IPS DF 6.9 (cell line): ENCODE measurements at places on chromosomes 2 and 18.

DNA sequence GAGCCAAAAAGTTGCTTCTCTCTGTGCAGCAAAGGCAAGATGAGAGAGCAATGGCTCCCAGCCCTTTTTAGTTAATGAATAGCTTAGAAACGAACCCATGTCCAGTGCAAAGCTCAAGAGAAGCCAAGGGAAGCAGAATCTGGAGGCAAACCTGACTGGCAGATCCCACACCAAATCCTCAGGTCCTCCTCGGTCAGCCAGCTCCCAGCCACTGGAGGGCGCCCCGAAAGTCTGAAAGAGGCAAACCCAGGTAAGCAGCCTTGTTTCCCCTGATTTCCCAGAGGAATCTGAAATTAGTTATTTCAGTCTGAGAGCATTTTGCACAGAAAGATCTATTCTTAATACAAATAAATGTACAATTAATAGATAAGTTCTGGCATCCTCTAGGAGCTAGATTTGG lies 71.3 kb upstream of the PID1 start:
- peak; percentile 27 for DNase-seq

DNA sequence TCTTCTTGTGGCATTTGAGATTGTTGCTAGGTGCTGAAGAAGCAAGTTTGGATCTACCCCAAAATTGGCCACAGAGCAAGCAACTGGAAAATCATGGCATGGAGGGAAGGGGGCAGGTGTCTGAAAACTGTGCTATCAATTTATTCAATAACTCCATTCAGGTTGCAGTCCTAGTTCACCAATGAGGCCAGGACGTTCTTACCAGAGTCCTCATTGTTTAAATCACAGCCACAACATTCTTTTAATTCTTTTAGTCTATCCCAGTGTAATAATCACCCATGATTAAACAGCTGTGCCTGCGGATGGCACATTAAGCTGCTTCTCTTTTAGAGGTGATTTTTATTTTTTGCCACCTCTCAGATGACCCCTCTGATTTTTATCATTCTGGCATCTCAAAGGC lies 103.5 kb downstream of the ANKRD44 start:
- DNase-seq = no peak

DNA sequence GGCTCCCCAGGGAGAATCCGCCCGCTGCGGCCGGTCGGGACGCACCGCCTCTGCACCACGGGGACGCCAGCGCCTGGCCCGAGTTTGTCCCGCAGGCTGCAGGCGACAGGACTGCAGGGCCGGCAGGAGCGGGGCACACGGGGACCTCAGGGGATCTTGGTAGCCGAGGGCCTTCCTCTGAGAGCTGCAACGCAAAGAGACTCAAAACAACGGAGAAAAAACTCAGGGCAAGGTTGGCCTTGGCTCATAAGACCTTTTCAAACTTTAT lies 79.7 kb downstream of the ARHGEF4 start:
- no peak for DNase-seq

DNA sequence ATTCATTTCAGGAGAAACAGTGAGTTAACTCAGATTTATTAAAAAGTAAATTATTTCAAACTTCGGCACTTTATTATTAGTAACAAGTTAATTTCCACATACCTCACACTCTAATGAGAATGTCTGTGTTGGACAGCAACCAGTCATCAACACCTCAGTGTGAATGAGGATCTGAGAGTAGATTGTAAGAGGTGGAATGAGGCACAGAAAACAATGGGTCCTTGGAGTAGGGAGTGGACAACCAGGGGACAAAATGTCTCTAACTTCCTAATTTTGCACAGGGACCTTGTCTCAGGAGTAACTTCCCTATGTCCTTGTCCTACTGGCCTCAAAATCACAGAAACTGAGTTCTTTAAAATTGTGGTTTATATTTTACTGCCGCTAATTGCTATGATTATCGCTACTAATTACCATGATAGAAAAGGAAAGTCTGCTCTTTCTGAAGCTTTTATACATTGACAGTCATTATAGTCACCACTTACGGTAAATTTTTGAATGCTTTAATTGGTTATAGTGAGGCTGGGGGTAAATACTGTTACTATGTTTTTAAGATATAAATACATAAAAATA lies 82.2 kb upstream of the LRPPRC start:
- no peak for DNase-seq

- DNase-seq = no peak
These were observed 322.9 kb downstream of the DYSF start for GRCh38 chr2:71776227-71776626.

DNA sequence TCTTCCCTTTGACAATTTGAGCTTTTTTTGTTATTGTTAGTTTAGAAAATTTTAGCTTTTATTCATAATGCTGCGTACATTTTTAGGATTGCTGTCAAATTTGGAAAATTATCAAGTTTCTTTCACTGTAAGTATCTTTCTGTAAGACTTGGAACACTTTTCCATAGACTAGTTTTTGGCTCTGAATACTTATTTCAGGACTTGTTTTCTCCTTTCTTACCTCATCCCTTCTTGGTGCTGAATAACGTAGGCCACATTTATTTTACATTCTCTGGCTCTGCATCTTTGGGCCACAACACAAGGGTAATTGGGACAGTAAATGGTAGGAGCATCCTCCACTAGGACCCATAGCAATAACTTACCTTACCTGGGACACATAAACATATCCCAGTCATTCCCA lies 85.1 kb downstream of the CCDC85A start:
- DNase-seq = no peak

DNA sequence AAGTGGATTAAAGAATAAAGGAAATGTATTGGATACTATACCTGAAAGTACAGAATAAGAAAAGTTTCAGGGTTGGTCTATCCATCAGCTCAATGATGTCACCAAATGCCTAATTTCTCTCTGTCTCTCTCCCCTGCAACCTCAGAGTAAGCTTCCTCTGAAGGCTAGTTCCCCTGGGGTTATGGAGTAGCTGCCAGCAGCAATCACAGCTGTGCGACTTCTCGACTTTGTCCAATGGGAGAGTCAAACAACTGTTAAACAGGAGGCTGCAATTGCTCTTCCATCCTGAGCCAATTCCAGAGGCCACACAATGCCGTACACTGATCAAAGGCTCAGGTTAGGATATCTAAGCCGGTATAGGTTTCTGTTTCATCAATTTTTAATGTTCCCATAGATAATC lies 95.3 kb upstream of the FANCL start:
- no peak for DNase-seq

- DNase-seq = no peak
These were observed 52.7 kb downstream of the CRIM1 start for GRCh38 chr2:36408198-36408703.

DNA sequence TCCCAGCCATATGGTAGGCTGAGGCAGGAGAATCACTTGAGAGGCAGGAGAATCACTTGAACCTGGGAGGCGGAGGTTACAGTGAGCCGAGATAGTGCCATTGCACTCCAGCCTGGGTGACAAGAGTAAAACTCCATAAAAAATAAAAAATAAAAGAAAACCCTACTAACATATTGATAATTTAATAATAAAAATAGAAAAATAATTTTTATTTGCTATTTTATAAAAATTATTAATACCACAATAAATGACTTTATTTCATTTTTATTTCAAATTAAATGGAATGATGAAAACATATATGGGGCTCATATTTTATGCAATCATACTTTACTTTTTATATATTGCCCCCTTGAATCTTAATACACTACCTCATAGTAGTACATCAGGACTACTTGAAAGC lies 20.4 kb downstream of the TMEM182 start:
- no peak for DNase-seq

DNA sequence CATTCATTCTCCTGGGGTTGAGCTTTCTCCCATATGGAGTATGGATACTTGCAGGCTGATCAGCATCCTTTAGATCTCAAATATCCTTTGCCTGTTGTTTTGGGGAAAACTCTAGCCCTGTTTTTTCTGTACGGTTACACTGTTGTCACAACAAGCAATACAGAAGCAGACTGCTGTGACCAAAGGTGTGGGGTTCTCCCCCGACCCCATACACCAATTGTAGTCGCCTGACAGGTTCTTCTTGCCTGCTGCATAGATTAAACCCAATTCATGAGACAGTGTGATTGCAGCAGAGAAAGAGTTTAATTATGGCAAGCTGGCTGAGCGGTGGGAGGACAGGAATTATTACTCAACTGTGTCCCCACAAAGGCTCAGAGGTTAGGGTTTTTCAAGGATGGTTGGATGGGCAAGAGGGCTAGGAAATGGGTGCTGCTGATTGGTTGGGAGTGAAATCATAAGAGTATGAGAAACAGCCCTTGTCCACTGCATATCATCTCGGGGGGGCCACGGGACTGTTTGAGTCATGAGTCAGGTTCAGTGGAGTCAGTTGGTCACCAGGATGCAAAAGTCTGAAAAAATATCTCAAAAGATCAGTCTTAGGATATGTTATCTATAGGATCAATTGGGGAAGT lies 40.6 kb downstream of the ITGB1BP1 start:
- no peak for DNase-seq

- DNase-seq = no peak
These were observed 4.7 kb downstream of the ING5 start for GRCh38 chr2:241706537-241706936.

DNA sequence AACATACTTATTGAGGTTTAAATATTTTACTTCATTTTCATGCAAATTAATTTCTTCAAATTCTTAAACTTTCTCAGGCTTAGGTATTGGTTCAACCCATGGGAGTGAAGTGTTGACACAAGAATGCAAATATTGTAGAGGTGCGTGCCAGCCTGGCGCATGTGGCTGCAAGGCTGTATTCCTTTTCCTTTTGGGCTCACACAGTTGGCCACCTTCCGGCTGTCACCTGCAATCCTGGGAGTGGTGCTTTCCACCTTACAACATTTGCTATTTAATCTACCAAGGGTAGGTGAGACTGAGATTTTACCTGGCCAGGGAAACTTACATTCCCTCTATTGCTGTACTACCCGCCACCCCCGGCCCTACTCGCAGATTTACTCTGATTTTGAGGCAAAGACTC lies 141.1 kb downstream of the DCC start:
- no peak for DNase-seq

DNA sequence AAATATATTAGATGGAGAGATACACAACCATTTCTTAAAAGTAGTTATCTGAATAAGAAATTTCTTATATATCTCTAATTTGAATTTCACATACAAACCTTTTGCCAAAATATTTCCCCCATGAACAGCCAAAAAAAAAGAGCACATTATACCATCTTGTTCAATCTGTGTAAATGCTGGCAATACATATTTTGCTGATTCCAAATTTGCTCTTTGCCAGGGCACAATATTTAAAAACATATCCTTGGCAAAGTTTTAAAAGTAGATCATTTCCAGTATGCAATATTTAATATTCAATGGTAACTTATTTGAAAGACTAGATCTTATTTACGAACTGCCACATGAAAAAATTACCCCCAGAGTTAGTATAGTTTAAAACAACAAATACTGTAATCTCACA lies 204.2 kb downstream of the CBLN2 start:
- DNase-seq = no peak

GRCh38 chr2:61018318-61018755 lies 282 bp upstream of the PUS10 start:
- DNase-seq = no peak

DNA sequence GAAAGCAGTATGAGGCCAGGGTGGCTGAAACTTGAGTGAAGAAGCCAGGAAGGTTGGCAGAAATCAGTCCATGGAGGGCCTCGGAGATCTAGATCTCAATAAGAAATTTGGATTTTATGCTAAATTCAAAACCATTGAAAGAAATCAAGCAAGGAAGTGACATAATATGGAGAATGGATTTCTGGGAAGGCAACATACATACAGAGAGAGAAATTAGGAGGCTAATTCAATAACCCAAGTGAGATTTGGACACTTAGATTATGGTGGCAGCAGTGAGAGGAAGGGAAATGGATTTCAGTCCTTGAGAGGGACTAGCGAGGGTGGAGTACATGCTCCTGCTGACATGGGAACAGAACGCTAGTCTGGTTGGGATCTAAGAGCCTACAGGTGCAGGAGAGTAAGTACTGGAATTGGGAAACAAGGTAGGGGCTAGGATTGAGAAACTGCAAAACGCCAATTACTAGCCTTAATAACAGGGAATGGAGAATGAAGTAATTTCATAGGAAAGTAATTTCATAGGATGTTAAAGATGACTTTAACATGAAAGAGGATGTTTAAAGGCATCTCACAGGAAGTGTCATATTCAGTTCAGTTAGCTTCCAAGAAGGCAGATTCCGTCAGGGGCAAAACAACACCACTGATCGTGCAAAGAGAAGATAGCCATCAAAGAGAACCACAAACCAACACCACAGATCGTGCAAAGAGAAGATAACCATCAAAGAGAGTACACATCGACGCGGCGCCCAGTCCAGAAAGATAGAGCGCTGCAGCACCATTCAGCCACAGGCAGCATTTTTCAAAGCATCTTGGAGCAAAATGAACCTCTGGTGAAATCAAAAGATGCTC lies 27.2 kb downstream of the CDKL4 start:
- DNase-seq = no peak

GRCh38 chr2:142165790-142166189 lies 35.0 kb upstream of the LRP1B start:
- no peak for DNase-seq

GRCh38 chr2:143146366-143146765 lies 17.1 kb downstream of the ARHGAP15 start:
- DNase-seq = no peak

- no peak for DNase-seq
These were observed 246.4 kb upstream of the HDAC4 start for GRCh38 chr2:239647052-239647819.

- DNase-seq = no peak
These were observed 130.6 kb downstream of the MBP start for GRCh38 chr18:77001979-77002378.

- no peak for DNase-seq
These were observed 8.4 kb downstream of the INPP4A start for GRCh38 chr2:98453083-98453482.

- no peak for DNase-seq
These were observed 951.6 kb upstream of the SLC39A10 start for GRCh38 chr2:194705398-194705797.

DNA sequence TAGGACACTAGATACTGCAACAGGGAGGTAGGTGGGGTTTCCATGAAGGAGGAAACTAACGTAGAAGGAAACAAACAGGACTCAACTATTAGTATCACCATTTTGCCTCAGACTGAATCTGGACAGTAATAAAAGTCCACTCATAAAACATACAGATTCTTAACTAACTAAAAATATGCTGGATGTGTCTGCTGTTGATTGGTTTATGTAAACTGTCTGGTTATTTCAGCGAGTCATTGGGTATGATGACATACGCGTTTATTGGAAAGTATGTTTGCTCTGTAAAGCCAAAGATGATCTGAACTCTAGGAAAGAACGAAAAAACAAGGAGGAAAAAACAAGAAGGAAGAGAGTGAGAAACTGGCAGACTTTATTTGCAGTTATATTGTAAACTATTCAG lies 1816.1 kb upstream of the LRRTM1 start:
- DNase-seq = no peak

DNA sequence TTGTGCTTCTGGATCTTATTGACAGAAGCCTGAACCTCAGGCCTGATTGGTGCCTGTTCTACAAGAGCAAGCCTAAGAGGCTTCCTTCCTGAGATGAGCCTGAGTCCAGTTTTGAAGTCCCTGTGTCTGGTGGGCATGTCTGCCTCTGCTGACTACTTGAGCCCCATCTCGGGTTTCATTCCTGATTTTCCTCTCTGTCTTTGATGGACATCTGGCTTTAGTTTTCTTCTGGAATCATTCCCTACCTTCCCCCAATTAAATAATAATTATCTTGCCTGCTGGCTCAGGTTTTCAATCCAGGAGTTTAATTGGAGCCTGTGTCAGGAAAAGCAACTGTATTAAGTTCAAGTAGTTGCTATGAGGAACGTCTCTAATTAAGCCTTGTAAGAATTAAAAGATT lies 135.5 kb upstream of the MC4R start:
- no peak for DNase-seq
